ENCODE measurements at places on chromosomes 3 and 15.

- DNase-seq: no peak
These were observed 300.9 kb downstream of the PYDC2 start for GRCh38 chr3:191761906-191762305.

- no peak for DNase-seq
These were observed 130.4 kb downstream of the PPM1L start for GRCh38 chr3:160886421-160886820.

DNA sequence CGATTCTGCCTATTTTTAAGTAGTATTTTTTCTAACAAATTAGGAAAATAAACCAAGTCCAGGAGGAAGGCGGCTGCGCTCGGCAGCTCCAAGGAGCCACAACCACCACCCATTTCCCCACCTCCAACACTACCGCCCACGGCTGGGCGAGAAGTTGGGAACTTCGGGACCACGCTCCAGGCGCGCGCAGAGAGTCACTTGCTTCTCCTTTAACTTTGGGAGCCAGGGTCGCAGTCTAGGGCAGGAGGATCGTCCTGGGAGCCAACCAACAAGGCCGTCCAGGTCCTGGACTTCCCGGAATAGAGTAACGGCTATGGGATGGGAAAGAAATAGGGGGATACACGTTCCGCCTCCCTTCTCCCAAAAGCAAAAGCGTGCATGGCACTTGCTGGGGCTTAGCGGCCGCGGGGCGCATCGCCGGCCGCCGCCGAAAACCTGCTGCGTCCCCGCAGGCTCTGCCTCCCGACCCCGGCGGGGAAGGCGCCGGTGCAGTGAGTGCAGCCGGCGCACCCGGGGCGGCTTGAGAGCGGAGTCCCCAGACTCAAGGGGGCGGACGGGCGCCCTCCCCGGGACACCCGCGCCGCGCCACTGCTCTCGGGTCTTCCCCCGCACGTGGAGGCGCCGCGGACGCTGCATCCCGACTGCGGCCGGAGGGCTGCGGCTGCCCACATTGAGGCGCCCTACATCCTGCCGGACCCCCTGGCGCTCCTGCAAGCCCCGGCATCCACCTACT lies 699 bp downstream of the MEGF11 start:
- DNase-seq: no peak

- no peak for DNase-seq
These were observed 73.6 kb upstream of the MDFIC2 start for GRCh38 chr3:70386043-70386442.

DNA sequence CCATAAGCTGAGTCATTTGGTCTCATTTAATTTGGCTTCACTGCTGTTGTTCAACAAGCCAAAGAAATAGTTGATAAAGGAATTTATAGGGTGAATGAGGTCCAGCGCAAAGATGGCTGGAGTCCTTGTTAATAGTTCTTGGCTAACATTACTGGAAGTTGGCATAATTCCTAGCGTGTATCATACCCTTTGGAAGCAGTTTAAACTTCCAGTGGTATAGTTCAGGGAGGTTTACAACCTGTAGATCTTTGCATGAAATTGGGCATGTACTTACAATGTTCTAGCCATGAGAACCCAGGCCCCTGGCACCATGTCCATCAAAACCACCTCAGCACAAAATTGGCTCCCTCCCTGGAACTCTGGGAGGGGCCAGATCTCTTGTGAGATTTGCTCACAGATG lies 380.8 kb downstream of the LRTM1 start:
- DNase-seq: no peak

GRCh38 chr3:21484057-21484827 lies 266.8 kb downstream of the ZNF385D start:
- no peak for DNase-seq

GRCh38 chr15:57146506-57147201 lies 228.2 kb downstream of the TCF12 start:
- no peak for DNase-seq

- DNase-seq: no peak
These were observed 9.7 kb upstream of the HHATL start for GRCh38 chr3:42712344-42712648.

DNA sequence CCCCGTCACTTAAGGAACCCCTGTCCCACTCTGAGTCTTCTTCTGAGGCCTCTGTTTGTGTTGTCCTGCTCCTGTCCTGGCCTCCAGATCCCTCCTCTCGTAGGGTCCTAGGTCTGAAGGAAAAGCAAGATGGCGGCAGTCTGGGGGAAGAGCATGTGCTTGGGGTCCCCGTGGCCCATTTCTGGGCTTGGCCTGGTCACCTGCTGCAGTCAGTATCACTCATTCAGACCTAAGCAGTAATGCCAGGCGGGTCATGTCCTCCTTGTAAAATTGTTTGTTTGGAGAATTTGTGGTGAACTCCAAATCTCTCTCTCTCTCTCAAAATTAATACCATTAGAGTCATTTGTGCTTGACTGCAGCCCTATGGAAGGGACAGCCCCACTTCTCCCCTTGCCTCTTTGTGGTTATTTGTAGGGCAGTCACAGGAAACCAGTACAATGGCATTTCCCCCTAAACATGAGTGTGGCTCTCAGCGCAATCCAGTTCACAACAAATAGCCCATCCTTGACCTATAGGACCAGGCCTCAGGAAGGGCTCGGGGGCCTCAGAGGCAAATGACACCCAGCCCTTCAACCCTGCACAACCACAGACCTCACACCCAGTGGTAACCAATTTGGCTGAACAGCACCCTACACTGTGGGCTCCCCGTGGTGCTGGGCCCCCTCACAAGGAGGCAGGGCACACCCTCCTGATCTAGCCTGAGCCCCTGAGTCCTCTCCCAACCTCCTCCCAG lies 173.5 kb downstream of the OR4M2 start:
- DNase-seq: no peak

- no peak for DNase-seq
These were observed 2.9 kb downstream of the IFT57 start for GRCh38 chr3:108219336-108219735.

DNA sequence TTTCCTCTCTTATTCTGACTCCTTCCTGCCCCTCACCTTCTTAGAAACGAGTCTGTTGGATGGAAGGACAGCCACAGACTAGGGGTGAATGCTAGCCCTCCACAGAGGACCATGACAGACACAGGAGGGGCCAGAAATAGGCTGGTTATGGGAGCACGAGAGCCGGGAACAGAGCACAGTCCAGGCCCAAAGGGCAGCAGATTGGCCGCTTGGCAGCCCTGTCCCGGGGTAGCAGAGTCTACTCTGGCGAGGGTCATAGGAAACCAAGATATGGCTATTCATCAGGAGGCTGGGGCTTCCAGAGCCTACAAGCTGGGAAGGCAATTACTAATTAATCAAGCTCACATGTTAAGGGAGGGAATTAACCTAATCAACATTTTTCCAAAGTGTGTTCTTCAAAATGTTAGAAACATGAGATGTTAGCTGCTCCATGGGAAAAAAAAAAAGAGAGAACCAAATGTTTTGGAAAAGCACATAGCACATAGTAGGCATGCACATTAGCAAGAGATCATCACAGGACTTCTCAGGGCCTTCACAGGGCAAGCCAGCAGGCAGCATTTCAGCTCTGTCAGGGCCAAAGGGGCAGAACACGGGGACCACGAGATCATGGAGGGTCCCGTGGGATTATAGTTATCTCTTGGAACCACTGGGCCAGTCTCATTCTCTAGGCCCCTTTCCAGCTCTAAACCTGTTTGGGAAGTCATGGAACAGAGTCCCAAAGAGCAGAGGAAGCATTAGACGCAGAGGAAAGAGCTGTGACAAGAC lies 13.3 kb downstream of the SEMA3G start:
- no peak for DNase-seq

- DNase-seq: no peak
These were observed 20.1 kb downstream of the HGD start for GRCh38 chr3:120661945-120662344.

- no peak for DNase-seq
These were observed 26.6 kb downstream of the TMEM45A start for GRCh38 chr3:100518983-100519382.

DNA sequence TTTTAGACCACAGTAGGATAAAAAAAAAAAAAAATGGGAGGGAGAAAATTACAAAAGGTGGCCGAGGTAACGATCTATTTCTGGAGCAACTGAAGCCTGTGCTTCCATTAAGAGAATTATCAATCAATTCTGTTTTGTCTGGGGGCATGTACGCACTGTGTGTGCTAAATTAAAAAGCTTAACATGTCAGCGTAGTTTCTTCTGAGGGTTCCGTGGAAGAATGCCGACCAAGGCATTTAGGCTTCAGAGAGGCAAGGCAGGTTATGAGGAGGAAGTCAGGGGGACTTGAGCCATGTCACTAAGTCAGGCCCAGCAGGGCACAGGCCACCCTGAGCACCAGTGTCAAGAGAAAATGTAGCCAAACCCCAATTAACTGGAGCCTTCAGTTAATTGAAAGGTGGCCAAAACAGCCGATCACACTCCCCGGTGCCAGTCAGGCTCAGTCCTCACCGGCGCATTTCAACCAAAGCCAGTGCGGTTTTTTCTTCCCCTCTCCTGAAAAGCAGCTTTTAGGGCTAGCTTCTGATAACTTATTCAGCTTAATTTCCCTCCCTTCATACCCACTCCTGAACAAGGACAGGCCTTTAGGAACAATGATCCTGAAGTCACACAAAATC lies 113.9 kb downstream of the MEGF11 start:
- no peak for DNase-seq

DNA sequence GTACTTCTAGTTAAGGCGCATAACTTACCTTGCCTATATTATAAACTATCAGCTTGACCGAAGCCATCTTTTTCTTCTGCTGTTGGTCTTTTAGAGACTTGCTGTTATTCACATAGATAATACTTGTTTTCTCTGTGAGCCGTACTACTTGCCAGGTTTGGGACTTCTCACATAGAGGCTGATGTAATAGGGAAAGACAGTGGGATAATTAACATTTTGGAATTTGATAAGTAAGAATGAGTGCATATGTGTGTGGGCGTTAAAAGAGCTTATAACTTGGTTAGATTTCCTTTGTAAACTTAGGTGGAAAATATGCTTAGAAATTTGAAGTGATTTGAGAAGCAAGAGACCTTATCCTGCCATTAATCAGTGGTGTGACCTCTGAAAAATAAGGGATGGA lies 47.8 kb downstream of the FNDC3B start:
- no peak for DNase-seq

DNA sequence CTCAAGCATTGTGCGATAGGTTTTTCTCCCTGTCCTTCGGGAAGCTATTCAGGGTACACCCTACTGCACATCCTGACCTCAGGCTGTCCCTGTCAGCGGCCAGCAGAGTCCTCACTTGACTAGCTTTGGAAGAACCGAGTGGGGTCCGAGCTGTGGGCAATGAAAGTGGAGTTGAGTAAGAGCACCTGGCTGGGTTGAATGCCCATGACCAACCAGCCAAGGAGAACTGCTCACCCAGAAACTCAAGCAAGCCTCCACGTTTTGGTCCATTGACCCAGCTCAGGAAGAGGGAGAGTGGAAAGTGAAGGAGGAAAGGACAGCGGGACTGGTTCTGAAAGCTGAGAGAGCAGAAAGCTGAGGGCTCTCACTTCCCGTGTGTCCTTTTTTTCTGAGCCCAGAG lies 36.0 kb upstream of the HDGFL3 start:
- no peak for DNase-seq

- DNase-seq: no peak
These were observed 739.7 kb upstream of the DPPA4 start for GRCh38 chr3:110077093-110077492.

DNA sequence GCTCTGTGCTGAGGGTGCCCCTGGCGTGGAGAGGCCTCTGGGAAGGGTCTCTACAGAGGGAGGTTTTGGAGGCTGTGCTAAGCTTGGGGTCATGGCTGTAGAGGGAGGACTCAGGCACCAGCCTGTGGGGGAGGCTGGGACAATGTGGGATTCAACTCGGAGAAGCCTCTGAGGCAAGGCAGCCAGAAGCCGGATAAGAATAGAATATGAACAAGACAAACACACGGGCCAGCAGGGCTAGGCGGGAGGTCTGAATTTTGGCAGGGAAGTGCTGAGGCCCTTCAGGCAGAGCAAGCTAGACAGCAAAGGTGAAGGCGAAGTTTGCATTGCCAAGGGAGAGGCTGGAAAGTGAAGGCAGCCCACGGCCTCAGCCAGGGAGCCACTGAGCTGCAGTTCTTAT lies 612.1 kb upstream of the NR2F2 start:
- DNase-seq: no peak

GRCh38 chr3:150035301-150035779 lies 64.6 kb upstream of the PFN2 start:
- DNase-seq: no peak

DNA sequence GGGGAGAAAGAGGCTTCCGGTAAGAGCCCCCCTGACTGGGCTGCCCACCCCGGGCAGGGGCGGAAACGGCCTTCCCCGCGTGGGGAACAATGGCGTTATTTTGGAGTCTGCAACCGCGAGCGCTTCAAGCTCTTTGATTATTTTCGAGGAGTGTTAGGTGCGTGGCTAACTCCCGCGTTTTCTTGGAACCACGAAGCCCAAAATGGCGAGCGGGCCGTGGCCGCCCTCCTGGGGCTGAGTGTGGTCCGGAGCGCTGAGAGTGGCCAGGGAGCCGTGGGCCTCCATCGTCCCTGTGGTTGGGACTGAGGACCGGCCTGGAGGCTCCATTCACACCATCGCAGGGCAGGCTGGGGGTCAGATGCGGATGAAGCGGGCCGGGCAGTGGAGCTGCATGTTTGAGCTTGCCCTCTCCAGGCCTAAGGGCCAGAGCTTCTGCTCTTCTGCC lies 44.6 kb upstream of the POLG start:
- no peak for DNase-seq

DNA sequence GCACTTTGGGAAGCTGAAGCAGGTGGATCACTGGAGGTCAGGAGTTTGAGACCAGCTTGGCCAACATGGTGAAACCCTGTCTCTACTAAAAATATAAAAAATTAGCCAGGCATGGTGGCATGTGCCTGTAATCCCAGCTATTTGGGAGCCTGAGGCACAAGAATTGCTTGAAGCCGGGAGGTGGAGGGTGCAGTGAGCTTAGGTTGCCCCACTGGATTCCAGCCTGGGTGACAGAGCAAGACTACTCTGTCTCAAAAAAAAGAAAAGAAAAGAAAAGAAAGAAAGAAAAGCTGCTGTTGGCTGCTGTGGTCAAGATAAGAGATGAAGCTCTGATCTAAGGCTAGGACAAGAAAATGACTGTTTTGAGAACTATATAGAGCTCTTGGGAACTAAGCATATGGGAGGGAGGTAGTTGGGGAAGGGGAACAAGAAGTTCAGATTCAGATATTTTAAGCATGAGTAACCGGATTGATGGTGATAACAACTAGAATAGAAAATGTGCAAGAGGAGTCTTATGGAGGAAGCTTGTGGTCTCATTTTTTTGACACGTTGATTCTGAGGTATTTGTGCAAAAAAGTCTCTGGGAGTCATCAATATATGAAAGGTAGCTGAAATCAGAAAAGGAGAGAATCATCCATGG lies 25.7 kb downstream of the DNAH12 start:
- DNase-seq: no peak

- no peak for DNase-seq
These were observed 193.3 kb downstream of the ADAMTS9 start for GRCh38 chr3:64494526-64494925.

GRCh38 chr3:143207338-143207961 lies 87.9 kb downstream of the CHST2 start:
- no peak for DNase-seq
